ENCODE measurements at places on chromosomes 4 and X. TPM values are rescaled to one million over a fixed set of nuclear protein-coding genes. Genes with fewer than 3 reads are reported as not detected.

Gene PRR32
- not detected for total RNA-seq

- no peak for ATAC-seq
These were observed 247.1 kb downstream of the BCOR start for GRCh38 chrX:39850630-39851152.

DNA sequence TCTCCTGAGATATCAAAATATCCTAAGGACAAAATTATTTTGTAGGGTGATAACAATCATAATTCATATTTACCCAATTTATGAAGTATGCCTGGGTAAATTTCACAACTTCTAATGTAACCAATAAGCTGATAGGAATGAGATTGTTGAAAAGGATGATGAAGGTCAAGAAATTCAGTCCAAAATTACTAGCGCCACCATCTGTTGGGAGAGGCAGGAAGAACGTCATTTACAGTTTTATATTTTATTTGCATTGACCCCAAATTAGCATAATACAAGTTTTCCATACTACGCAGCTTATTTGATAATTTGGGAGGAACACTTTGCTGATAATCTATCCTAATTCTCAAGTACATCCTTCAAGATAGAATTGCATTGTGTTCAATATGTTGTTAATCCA is 78.7 kb downstream of the ATP8A1 start:
- no peak for ATAC-seq

DNA sequence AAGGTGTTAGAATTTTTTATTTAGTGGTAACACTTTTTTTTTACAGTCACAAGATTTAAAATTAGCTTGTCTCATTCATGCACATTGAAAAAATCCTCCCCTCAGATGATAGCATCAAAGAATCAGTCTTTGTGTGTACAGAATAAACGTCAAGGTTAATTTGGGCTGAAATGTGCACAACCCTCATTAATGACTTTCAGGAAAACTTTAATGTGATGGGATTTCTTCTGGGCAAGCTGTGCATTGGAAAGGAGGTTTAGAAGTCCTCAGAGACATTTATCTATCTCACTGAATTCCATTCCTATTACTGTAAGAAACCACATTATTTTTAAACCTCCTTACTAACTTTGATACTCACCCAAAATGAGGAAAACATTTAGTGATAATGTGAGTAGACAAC is 88.2 kb upstream of the TECRL start:
- no peak for ATAC-seq

DNA sequence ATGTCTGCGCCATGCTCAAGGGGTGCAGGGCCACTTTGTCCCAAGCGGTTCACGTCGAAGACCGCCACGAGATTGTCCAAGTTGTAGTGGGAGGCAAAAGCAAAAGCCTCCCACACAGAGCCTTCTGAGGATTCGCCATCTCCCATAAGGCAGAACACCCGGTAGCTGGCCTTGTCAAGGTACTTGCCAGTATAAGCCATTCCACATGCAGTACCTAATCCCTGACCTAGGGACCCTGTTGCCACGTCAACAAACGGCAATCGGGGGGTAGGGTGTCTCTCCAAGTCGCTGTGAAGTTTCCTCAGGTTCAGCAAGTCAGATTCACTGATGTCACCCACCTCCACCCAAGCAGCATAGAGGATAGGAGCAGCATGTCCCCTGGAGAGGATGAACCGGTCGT is 424 bp downstream of the TKTL2 start:
- no peak for ATAC-seq

- ATAC-seq: no peak
These were observed 44.9 kb downstream of the MMRN1 start for GRCh38 chr4:89939546-89939945.

DNA sequence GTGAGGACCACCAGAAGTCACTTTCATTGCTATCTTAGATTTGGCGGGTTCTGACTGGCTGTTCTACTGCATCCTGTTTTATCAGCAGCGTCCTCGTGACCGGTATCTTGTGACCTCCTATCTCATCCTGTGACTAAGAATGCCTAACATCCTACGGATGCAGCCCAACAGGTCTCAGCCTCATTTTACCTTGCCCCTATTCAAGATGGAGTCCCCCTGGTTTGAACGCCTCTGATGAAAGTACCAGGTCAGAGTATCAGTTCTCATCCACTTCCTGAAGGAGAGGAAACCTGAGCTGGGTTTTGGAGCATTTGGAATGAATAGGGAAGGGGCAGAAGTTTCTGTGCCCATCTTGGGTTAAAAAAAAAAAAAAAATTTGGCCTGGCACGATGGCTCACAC is 70.2 kb downstream of the SLC34A2 start:
- ATAC-seq: no peak

Gene CCDC149
- total RNA-seq: not detected

Gene IL1RAPL2
- not detected for total RNA-seq

DNA sequence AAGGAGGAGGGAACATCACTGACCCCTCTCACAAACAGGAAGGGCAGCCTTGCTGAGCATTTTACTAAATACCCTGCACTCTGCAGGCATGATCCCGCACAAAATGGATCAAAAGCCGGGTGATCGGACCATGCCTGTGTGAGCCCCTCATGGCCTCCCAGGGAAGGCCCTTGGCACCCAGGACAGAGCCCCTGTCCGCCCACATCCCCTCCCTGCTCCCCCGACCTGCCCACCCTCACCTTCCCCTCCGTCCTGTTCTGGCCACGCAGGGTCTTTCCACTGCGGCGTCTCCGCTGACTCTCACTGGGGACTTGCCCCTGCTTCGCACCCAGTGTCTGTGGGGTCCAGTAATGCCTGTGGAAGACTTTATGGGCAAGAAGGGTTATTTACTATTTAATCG is 105.0 kb downstream of the HMX1 start:
- ATAC-seq: no peak

Gene PNMA6F
- not detected for total RNA-seq

DNA sequence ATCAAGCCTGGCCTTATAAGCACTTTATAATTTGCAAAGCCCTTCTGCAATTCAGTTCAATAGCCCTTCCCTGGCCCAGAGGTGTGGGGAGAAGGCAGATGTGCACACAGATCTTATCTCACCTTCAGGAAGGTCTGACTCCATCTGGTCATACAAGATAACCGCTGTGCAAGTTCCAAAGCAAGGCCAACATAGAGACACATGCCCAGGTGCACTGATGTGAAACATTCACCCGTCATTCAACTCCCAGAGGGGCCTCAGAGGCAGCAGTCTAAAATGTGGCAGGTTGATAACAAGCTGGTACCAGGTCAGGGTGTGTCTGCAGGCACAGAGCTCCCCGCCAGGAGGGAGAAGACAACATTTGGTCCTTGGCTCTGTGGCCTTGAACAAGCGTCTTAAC is 10.9 kb upstream of the WFS1 start:
- no peak for ATAC-seq

DNA sequence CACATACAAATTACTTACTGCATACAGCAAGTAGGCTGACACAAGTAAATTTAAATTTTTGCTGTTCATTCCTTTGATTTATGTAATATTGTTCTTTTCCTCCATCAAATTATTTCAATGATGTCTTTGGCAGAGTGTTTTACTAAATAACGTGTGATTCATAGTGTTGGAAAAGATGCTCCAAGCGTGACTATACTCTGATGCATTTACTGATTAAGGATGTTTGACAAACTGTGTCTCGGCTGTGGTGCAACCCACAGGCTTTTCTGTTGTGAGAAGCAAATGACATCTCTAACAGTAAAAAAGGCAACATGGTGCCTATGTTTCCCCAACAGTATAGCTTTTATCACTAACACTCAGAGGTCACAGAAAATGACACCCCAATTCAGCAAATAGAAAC is 540.9 kb downstream of the PPP4R3C start:
- no peak for ATAC-seq

DNA sequence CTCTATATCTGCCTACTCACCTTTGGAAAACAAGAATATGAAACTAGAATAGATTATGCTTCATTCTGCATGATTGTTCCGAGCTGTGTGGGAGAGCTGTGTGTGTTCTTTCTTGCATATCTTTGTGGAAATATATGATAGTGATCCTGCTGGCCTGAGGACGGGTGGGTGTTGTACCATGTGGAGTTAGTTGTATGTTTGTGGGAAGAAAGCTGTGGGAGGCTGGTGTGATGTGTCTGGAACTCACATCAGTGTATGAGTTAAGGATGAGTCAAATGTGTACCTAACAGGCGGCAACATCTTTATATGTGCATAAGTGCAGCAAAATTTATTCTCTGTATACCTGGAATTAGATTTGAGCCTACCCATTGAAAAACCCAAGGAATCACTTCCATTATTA is 208.1 kb upstream of the ADGRL3 start:
- no peak for ATAC-seq

GRCh38 chr4:78100060-78100459 is 42.9 kb downstream of the FRAS1 start:
- ATAC-seq: no peak

Gene HS6ST2
- total RNA-seq: 0.08 TPM

- ATAC-seq: no peak
These were observed 8.8 kb upstream of the TMEM128 start for GRCh38 chr4:4256799-4257198.

Gene C4orf50
- total RNA-seq: 2.1 TPM

DNA sequence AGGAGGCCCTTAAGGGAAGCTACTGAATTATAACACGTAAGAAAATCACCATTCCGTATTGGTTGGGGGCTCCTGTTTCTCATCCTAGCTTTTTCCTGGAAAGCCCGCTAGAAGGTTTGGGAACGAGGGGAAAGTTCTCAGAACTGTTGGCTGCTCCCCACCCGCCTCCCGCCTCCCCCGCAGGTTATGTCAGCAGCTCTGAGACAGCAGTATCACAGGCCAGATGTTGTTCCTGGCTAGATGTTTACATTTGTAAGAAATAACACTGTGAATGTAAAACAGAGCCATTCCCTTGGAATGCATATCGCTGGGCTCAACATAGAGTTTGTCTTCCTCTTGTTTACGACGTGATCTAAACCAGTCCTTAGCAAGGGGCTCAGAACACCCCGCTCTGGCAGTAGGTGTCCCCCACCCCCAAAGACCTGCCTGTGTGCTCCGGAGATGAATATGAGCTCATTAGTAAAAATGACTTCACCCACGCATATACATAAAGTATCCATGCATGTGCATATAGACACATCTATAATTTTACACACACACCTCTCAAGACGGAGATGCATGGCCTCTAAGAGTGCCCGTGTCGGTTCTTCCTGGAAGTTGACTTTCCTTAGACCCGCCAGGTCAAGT is 6.9 kb upstream of the MSANTD1 start:
- no peak for ATAC-seq

- no peak for ATAC-seq
These were observed at the start of gene SRPK3 for GRCh38 chrX:153780678-153781427. TSS of gene SRPK3 (plus strand) at chrX:153781041. CDS start at chrX:153781087, 46 bp downstream.

DNA sequence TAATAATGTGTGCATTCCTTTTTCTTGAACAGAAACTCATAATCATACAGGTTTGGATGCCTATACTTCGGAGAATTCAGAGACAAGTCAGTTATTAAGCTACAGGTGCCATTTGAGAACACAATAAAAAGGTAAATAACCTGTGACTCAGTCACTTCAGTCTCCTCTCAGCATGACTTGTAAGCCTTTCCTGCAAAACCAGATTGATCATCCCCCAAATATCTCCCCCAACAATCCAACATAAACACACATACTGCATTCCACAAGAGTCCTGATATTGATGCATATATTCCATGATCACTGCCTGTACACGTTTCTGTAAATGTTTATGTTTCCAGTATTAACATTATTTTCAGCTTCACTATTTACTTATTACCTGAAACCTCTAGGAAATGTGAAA is 110.8 kb downstream of the PWWP3B start:
- no peak for ATAC-seq

Gene CXorf66
- not detected for total RNA-seq

Gene KLF8
- 7.3 TPM for total RNA-seq

DNA sequence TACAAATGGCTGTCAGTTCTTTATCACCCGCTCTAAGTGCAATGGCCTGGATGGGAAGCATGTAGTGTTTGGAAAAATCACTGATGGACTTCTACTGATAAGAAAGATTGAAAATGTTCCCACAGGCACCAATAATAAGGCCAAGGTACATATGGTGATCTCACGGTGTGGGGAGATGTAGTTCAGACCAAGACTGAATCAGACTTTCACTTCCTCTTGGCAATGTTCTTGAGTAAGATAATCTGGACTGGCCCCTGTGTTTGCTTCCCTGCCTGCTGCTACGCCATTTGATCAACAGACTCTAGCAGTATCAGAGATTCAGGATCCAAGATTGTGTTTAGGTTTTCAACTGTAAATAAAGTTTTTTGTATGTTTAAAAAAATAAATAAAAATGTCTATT is 682.2 kb upstream of the AMOT start:
- ATAC-seq: no peak

DNA sequence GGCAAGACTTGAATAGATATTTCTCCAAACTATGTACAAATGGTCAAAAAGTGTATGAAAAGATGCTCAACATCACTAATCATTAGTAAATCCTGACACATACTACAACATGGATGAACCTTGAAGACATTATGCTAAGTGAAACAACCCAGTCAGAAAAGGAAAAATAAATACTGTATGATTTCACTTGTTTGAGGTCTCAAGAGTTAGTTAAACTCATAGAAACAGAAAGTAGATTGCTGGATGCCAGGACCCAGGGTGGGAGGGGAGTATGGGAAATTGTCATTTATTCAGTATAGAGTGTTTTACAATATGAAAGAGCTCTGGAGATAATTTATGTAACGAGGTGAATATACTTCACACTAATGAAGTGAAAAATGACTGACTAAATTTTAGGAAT is 32.4 kb downstream of the PRMT9 start:
- ATAC-seq: peak; percentile 21

DNA sequence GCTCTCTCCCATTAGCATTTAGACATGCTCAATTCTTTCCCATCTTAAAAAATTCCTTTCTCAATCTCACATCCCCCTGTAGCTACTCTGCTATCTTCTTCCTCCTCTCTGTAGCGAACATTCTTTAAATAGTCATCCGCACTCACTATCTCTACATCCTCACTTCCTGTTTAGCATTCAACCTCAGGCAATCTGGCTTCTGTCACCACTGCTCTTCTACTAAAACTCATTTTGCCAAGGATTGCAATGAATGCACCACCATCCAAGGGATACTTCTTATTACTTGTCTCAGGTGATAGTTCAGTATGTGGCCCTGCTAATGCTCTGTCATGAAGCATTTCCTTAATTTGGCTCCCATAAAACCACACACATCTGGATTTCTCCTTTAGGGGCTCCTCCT is 10.9 kb upstream of the TET2 start:
- no peak for ATAC-seq

Gene CYTL1
- not detected for total RNA-seq

Measured in activated T-helper 17 cell treated with anti-CD3 and anti-CD28 coated beads, Interleukin-2, amount 50 U/mL, for 72 hours (primary cell).